ENCODE measurements at places on chromosomes 2 and 18.

DNA sequence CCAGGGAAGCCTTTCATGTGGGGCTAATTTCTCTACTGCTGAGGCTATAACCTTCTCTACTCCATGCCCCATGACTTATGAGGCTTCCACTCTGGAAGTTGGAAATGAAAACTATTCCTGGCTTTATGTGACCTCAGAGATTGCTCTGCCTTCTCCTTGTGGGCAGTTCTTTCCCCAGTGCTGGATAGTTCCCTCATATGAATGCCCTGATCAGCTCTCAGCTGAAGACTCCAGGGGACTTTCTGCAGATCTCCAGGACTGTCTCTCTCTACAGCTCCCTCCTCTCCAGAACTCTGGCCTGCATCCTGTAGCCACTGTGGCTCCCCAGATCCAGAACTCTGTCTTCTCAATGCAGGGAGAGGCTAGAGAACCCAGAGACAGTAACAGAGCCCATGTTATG lies 235.1 kb downstream of the SEPTIN10 start:
- DNase-seq, result no peak

DNA sequence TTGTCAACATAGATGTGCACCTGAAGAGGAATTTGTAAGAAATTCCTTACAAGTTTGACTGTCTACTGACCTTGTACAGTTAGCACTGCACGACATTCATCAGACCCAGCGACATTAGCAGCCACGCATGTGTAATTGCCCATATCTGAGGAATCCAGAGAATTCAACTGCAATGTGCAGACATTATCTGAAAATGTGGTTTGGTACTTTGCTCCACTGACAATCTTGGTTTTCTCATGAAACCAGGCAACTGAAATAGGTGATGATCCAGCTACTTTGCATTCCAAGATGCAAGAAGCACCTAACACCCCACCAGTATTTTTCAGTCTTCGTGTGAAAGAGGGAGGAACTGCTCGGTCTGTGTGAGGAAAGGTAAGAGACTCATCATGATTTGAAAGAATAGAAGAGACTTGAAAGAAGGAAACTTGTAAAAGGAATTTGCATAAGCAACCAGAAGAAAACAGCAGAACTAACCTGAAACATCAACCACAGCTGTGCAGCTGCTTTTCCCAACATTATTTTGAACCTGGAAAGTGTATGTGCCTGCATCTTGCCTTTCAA lies 83.4 kb downstream of the TTN start:
- no peak for DNase-seq

DNA sequence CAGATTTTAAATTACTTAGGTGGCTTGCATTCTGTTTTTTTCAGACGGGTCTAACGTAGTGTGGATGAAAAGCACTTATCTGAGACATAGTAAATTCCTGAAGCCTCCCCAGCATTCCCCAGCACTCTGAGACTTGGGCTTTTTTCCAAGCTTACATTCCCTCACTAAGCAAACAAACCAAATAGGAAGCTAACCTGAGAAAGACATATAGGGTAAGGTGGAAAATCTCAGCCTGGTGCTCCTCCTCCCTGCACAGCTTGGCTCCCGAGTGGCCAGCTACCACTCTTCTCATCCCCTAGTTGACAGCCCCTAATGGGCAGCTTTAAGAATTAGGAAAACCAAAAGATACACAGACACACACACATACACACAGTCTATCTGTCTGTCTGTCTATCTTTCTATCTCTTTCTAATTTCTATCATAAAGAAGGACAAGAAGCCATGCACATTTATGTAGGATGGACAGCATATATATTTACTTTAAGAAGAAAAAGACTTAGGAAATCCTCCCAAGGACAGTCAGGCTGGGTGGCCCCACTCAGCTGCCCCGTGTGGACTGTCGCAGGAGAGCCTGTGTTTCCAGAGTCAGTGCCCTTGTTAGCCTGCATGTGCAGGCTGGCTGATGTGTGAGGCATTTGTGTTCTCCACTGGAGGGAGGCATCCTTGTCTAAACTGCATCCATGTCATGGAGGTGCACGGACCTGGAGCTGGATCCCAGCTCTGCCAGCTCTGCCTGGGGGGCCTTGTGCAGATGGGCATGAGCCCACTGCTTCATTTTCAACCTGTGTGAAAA lies 8.2 kb downstream of the CNNM3 start:
- DNase-seq, result no peak

DNA sequence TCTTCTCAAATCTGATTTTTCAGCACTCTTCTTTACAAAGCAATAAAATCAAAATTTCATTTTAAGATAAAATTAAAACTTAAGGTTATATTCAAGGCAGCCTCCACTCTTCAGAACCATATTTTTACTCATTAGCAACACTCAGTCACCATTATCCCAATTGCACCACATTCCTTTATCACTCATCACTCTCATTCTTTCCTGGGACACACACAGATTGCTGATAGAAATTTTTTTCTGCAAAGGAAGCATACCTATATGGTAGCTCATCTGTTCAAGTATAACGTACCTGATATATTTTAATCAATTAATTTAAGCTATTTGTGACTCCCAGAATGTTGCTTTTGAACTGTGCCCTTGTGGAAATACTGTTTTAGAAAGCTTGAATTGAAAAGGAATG lies 1559.3 kb upstream of the ZEB2 start:
- DNase-seq, result no peak

- no peak for DNase-seq
Measured at GRCh38 chr18:56511996-56512395, 126.4 kb downstream of the TXNL1 start.

All from T follicular helper cell (primary cell).